ENCODE measurements at places on chromosomes 6 and 20. TPM values are rescaled to one million over a fixed set of nuclear protein-coding genes. Genes with fewer than 3 reads are reported as not detected.

DNA sequence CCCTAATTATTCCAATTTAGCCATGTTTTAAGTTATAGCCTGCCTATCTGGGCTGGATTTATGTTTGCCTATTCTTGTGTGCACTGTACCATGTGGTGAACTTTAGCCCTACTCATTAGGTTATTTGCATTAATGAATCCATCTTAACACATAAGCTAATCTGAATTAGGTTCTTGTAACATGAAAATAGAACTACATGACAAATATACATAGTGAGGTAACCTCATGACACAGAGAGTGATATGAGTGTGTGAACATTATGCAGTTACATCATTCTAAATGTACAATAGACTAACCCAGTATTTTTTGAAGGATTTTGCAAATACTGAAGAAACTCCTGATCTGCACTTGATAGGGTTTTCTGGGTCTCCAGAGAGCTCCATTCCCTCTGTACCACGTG lies 733.7 kb upstream of the CITED2 start:
- H3K27me3 ChIP-seq, result no peaks in the 10 kb centered on the region
- no peak overlapping the region for H3K27ac ChIP-seq
- no peak for DNase-seq
- no peaks in the 10 kb centered on the region for H3K4me1 ChIP-seq

GRCh38 chr6:132147530-132148011 lies 196.4 kb upstream of the CCN2 start:
- no peak overlapping the region for H3K27ac ChIP-seq
- H3K4me1 ChIP-seq, result no peaks in the 10 kb centered on the region
- DNase-seq, result no peak
- no peaks in the 10 kb centered on the region for H3K36me3 ChIP-seq
- no peaks in the 10 kb centered on the region for H3K27me3 ChIP-seq

- no peak overlapping the region for H3K27ac ChIP-seq
- no peaks in the 10 kb centered on the region for H3K4me1 ChIP-seq
- H3K4me3 ChIP-seq, result no peak overlapping the region
- H3K36me3 ChIP-seq, result no peaks in the 10 kb centered on the region
- DNase-seq, result peak; percentile 43
These were observed 155.8 kb downstream of the MBOAT1 start for GRCh38 chr6:20056350-20056992.

The HCK gene
- not detected for total RNA-seq

DNA sequence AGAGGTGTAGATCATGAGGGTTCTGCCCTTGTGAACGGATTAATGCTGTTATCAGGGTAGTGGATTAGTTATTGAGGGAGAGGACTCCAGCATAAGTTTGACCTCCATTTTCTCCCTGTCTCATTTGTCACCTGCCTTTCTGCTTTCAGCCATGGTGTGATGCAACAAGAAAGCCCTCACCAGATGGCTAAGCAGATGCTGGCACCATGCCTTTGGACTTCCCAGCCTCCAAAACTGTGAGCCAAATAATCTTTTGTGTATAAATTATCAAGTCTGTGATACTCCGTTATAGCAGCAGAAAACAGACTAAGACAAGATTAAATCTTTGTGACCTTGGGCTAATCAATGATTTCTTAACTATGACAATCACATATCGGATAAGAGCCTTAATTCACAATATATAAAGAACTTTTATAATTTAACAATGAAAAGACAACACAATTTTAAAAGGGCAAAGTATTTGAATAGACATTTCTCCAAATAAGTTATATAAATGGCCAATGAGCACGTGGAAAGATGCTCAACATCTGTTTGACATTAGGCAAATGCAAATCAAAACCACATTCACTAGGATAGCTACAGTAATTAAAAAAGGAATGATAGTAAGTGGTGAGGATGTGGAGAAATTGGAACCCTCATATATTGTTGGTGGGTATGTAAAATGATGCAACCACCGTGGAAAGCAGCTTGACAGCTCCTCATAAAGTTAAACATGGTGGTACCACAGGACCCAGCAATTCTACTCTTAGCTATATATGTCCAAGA lies 45.3 kb upstream of the IFNGR1 start:
- no peak overlapping the region for H3K27ac ChIP-seq
- no peak overlapping the region for H3K4me3 ChIP-seq
- no peaks in the 10 kb centered on the region for H3K27me3 ChIP-seq
- DNase-seq, result no peak
- H3K4me1 ChIP-seq, result peaks cover 18% of the 10 kb centered on the region
- no peaks in the 10 kb centered on the region for H3K36me3 ChIP-seq

- H3K4me3 ChIP-seq, result no peak overlapping the region
- peaks cover 25% of the 10 kb centered on the region for H3K4me1 ChIP-seq
- no peak overlapping the region for H3K27ac ChIP-seq
- peaks cover 90% of the 10 kb centered on the region for H3K27me3 ChIP-seq
These were observed 289.4 kb downstream of the CDC5L start for GRCh38 chr6:44676826-44677433.

- H3K4me3 ChIP-seq, result peak overlapping the region; percentile 28
- H3K27ac ChIP-seq, result no peak overlapping the region
- H3K4me1 ChIP-seq, result no peaks in the 10 kb centered on the region
- no peaks in the 10 kb centered on the region for H3K36me3 ChIP-seq
These were observed 122.6 kb upstream of the IFNGR1 start for GRCh38 chr6:137341681-137342195.

DNA sequence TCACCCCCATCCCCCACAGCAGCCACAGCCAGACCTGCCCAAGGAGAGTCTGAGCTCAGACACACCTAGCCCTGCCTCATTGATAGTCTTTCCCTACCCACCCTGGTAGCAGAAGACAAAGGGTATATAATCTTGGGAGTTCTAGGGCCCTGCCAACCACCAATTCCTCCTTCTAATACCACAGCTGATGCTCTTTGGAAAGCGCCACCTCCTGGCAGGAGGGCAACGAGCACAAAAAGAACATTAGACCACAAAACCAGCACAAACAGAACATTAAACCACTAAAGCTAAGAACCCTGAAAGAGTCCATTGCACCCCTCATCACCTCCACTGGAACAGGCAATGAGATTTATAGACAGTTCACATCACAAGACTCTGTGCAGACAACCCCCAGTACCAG lies 195.8 kb upstream of the FUT9 start:
- no peaks in the 10 kb centered on the region for H3K4me1 ChIP-seq
- DNase-seq, result no peak
- no peaks in the 10 kb centered on the region for H3K27me3 ChIP-seq
- H3K36me3 ChIP-seq, result no peaks in the 10 kb centered on the region

All from Calu3 (cell line).